Astrocyte (in vitro differentiated cells and primary cell): ENCODE measurements at places on chromosomes 12 and 14. TPM values are rescaled to one million over a fixed set of nuclear protein-coding genes. Genes with fewer than 3 reads are reported as not detected.

DNA sequence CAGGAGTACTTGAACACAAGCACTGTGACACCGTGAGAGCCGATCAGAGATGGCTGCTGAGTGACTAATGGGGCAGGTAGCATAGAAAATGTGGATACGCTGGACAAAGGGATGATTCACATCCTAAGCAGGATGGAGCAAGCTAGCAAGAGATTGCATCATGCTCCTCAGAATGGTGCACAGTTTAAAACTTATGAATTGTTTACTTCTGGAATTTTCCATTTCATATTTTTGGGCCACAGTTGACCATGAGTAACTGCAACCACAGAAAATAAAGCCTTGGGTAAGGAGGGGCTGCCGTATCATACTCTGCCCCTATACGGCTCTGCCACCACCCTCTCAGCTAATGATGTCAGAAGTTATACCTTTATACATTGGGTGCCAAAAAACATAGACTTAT, 23.3 kb upstream of the MARK3 start:
- H3K27me3 ChIP-seq = no peaks in the 10 kb centered on the region
- DNase-seq = peak; percentile 96
- peak overlapping the region; percentile 73 for H3K27ac ChIP-seq
- H3K36me3 ChIP-seq = no peaks in the 10 kb centered on the region
- peaks cover 10% of the 10 kb centered on the region for H3K4me1 ChIP-seq

DNA sequence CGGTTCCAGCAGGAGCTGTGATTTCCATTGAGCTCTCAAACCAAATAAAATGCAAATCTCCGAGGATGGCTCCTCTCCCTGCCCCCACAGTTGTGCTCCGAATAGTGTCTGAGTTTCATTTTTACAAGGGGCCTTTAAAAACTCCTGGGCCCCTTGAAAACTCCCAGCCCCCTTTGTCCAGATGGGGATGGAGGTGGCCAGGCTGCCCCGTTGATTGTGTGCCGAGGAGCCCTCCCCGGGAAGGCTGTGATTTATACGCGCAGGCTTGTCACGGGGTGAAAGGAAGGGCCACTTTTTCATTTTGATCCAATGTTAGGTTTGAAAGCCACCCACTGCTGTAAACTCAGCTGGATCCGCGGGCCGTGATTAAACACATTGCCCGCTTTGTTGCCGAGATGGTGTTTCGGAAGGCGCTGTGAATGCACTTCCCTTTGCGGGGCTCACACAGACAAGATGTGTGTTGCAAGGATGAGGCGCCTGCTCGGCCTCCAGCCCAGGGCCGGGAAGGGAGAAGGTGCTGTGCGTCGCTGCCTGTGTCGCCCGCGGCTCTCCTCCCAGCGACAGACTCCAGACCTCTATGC, 98.8 kb downstream of the TMEM132C start:
- no peak for DNase-seq
- H3K4me3 ChIP-seq = no peak overlapping the region

DNA sequence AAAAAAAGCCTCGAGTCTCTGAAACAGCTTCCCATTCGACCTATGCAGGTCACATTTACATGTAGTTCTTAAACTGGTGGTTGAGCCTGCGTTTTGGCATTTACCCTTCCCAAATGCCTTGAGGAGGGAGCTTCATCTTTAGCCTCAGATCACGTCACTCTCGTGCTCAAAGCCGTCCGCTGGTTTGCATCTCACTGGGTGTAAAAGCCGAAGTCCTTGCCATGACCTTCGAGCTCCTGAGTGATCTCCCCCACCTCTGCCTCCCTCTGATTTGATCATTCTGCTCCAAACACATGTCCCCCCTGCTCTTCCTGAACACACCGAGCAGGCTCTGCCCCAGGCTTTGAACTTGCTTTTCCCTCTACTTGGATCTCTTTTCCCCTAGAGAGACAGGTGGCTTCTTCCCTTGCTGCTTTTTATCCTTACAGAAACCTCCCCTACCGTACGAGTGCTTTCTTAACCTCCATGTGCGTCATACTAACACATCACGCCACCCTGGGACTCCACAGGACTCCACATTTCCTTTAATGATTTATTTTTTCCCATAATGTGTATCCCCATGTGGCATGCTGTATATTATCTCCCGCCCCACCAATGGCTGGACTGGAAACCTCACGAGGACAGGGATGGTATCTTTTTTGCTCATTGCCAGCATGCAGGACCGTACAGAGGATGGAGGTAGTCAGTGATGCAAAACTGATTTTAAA, 610.7 kb downstream of the VRK1 start:
- H3K4me3 ChIP-seq = no peak overlapping the region
- H3K27ac ChIP-seq = no peak overlapping the region
- peaks cover 10% of the 10 kb centered on the region for H3K27me3 ChIP-seq
- DNase-seq = no peak

DNA sequence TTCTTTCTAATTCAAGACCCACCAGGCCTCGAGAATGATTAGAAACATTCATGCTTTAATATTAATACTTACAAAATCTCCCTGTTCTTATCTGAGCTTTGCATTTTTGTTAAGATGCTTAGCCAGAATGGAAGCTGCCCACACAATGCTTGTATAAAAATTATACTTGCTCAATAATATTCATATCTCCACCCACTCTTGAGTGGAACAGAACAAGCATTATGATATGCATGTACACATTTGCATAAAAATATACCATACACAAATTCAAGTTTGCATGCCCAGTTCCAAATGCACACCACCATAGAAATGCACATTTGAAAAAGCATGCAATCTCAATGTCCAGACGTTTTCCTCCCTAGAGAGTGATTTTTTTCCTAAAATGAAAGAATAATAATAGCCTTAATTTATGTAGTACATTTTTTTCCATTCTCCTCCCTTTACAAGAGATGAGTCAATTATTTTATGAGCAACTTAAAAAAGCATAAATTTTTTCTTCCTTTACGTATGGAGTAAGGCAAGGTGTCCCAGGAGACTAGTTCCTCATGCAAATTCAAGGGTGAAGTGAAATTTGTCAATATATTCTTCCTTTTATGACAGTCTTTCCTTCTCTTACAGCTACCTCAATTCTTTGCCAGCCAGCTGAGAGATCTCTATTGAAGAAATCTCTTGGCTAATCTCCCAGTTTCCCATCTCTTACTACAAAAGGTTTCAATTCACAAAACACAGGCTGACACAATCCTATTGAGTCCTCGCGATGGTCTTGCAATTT, 313.1 kb upstream of the GARIN6 start:
- DNase-seq = no peak
- H3K27me3 ChIP-seq = no peaks in the 10 kb centered on the region
- H3K4me1 ChIP-seq = no peaks in the 10 kb centered on the region
- H3K4me3 ChIP-seq = no peak overlapping the region
- H3K36me3 ChIP-seq = no peaks in the 10 kb centered on the region
- no peak overlapping the region for H3K27ac ChIP-seq

- no peak overlapping the region for H3K27ac ChIP-seq
- peaks cover 23% of the 10 kb centered on the region for H3K36me3 ChIP-seq
- no peak for DNase-seq
- H3K27me3 ChIP-seq = no peaks in the 10 kb centered on the region
- no peak overlapping the region for H3K4me3 ChIP-seq
Observed at GRCh38 chr12:56040151-56040550, 1.6 kb upstream of the RPS26 start.

Gene PROX2
- not detected in 2 replicates for total RNA-seq

- no peak overlapping the region for H3K4me3 ChIP-seq
- DNase-seq = no peak
- H3K4me1 ChIP-seq = peaks cover 22% of the 10 kb centered on the region
- no peaks in the 10 kb centered on the region for H3K27me3 ChIP-seq
- H3K27ac ChIP-seq = no peak overlapping the region
Observed at GRCh38 chr12:57606821-57607220, 2.2 kb downstream of the DTX3 start.

- H3K27ac ChIP-seq = no peak overlapping the region
- no peak for DNase-seq
- peaks cover 11% of the 10 kb centered on the region for H3K4me1 ChIP-seq
- H3K36me3 ChIP-seq = no peaks in the 10 kb centered on the region
- no peaks in the 10 kb centered on the region for H3K27me3 ChIP-seq
Observed at GRCh38 chr12:92464911-92465310, 237.9 kb upstream of the PLEKHG7 start.

Gene DBX2
- total RNA-seq = not detected in 2 replicates

DNA sequence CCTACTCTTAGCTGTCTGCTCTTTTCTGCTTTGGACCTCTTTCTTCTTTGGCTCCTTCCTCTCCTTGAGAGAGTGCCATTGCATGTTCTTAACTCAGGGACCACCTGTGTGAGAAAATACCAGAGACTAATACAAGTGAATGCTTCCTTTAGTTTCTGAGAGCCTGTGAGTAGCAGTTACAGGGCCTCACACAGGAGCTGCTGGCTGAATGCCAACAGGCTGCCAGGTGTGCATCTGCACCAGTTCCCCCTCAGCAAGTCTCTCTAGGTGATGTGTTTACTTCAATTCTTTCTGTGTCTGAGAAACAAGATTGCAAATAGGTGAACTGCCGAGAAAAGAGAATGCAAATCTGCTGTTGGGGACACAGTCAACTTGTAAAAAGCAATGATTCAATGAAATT, 108.2 kb downstream of the STXBP6 start:
- no peak overlapping the region for H3K27ac ChIP-seq
- no peaks in the 10 kb centered on the region for H3K27me3 ChIP-seq
- H3K36me3 ChIP-seq = no peaks in the 10 kb centered on the region
- no peak for DNase-seq

- no peaks in the 10 kb centered on the region for H3K36me3 ChIP-seq
- H3K27ac ChIP-seq = no peak overlapping the region
- no peak for DNase-seq
- no peaks in the 10 kb centered on the region for H3K4me1 ChIP-seq
- H3K4me3 ChIP-seq = no peak overlapping the region
Observed at GRCh38 chr14:88256997-88257950, 65.8 kb downstream of the KCNK10 start.

- no peaks in the 10 kb centered on the region for H3K4me1 ChIP-seq
- no peak overlapping the region for H3K27ac ChIP-seq
- H3K27me3 ChIP-seq = no peaks in the 10 kb centered on the region
- no peak for DNase-seq
- no peaks in the 10 kb centered on the region for H3K36me3 ChIP-seq
- H3K4me3 ChIP-seq = no peak overlapping the region
Observed at GRCh38 chr12:115828168-115828567, 449.3 kb downstream of the MED13L start.

- no peak overlapping the region for H3K27ac ChIP-seq
- no peaks in the 10 kb centered on the region for H3K27me3 ChIP-seq
- peaks cover 38% of the 10 kb centered on the region for H3K36me3 ChIP-seq
Observed at GRCh38 chr12:123401753-123402683, 18.1 kb downstream of the KMT5A start.

DNA sequence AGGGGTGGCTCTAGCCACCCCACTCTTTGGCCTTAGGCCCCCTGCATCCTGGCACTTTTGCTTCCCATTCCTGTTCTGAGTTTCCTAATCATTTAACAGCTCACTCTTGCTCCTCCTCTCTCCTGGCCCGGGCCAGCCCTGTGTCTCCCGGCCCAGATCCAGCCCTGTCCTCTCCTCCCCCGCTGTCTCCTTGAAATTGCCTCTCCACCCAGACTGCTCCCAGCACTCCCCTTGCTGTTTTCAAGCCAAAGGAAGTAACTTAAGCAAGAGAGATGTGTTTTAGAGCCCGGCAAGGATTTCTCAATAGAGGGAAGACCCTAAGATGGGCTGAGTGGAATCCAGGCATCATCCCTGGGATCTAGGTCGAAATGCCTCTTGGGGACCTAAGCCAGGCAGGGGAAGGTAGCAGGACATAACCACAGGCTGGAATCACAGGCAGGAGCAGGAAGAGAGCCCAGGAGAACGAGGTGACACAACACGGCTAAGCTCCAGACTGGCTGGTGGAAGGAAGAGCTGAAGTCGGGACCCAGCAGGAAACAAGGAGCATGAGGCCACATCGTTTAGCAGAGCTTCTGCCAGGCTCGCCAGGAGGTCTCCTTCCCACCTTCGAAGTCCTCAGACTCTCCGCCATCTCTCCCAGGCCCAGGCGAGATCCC, 2.0 kb upstream of the LRP1-AS start:
- peaks cover 31% of the 10 kb centered on the region for H3K36me3 ChIP-seq
- no peaks in the 10 kb centered on the region for H3K27me3 ChIP-seq

Gene PRR4
- 1.1 and 2.2 TPM in 2 replicates for total RNA-seq

GRCh38 chr14:29518335-29518734, 409.3 kb downstream of the PRKD1 start:
- H3K27ac ChIP-seq = no peak overlapping the region
- DNase-seq = peak; percentile 2
- no peak overlapping the region for H3K4me3 ChIP-seq
- H3K36me3 ChIP-seq = no peaks in the 10 kb centered on the region

GRCh38 chr12:44875417-44875953, 630 bp downstream of the NELL2 start:
- peaks cover 30% of the 10 kb centered on the region for H3K27me3 ChIP-seq
- H3K27ac ChIP-seq = no peak overlapping the region
- peak overlapping the region; percentile 48 for H3K4me3 ChIP-seq
- H3K36me3 ChIP-seq = no peaks in the 10 kb centered on the region
- peaks cover 16% of the 10 kb centered on the region for H3K4me1 ChIP-seq
- no peak for DNase-seq

GRCh38 chr12:91289906-91290305, 107.3 kb upstream of the DCN start:
- H3K27me3 ChIP-seq = no peaks in the 10 kb centered on the region
- H3K4me1 ChIP-seq = no peaks in the 10 kb centered on the region
- no peak for DNase-seq
- no peak overlapping the region for H3K27ac ChIP-seq

Gene STXBP6
- total RNA-seq = 27.1 and 27.5 TPM in 2 replicates
